ENCODE measurements at places on chromosomes 1 and 21.

GRCh38 chr1:110133436-110133835 lies 16.9 kb upstream of the SLC6A17 start:
- no peak for DNase-seq

DNA sequence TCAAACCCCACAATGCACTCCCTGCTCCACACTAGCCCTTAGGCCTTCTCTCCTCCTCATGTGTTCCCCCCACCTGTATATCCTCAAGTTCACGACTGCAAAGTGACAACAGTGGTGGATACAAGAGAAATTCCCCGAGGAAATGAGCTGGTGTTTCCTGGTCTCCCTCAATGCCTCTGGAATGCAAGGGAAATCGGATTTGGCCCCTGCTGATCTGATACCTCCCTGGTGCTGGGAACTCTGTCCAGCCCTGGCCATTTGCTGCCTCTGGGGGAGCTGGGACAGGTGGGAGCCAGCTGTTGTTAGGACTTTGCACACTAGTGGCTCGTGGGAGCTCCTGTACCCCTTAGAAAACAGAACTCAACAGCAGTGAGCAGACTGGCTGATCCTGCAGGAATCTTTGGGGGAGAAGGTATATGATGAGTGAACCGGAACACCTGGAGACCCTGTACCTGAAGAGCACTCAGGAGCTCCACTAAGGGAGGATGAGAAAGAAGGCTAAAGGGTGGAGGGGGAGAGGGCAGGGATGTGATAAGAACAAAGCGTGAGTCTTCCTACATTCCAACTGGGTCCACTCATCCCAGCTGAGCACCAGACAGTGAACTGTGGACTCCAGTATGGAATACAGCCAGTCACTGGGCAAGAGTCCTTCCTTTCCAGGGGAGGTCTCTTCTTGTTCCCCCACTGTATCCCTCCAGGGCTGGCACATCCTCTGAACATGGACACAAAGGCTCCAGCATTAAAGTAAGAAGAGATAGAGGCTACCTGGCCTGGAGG lies 69.3 kb downstream of the PLXNA2 start:
- no peak for DNase-seq

GRCh38 chr1:191963781-191964455 lies 194.3 kb upstream of the RGS18 start:
- DNase-seq, result no peak

- no peak for DNase-seq
These were observed 15.5 kb upstream of the MAP3K7CL start for GRCh38 chr21:29114765-29115500.

- DNase-seq, result no peak
These were observed 6.0 kb upstream of the SIM2 start for GRCh38 chr21:36692835-36693488.

- DNase-seq, result no peak
These were observed 185.3 kb downstream of the CDC7 start for GRCh38 chr1:91685994-91686393.

DNA sequence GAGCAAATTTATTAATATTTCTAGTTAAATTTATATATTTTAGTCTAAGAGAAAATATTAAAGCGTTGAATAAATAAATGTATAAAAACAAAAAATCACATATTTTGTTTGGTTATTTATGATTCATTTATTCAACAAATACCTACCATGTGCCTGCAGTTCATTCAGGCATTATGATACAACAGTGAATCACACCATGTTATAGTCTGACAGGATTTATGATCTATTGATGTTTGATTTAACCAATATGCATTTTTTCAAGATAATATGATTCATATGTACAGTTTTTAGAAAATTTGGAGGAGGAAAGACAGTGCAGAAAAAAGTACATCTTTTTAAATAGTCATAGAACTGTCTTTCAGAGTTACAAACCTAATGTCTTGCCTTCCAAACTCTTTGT lies 7.4 kb upstream of the TRIM58 start:
- DNase-seq, result no peak

DNA sequence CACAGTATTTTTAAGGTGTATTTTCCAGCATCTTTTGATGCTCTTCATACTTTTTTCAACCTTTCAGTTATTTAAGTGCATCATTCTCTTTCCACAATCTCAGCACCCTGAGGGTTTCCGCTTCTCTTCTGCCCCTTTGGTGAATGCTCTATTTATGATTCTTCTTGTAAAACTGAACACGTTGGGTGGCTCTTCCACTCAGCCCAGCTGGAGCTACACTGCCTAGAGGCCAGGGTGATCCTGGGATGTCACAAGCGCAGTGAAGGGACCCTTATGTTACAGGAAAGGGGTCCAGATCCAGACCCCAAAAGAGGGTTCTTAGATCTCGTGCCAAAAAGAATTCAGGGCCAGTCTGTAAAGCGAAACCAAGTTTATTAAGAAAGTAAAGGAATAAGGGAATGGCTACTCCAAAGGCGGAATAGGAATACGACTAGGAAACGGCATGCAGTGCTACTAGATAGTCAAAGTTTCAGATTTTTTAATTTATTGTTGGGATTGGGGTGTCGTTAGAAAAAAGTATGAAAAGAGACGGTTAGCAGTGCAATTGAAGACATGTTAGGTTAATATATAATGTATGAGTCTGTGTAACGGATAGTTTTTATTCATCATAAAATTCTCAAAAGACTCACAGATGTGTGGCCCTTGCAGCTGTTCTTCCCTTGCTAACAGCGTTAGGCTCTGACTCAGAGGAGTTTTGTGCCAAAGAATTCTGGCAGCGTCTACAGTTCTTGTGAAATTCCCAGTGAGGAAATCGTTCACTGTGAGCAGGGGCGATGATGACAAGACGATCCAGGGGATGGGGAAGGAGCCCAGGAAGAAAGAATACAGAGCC lies 14.4 kb upstream of the ERVH48-1 start:
- no peak for DNase-seq

- peak; percentile 77 for DNase-seq
These were observed 102.5 kb upstream of the TARDBP start for GRCh38 chr1:10909697-10910680.

- no peak for DNase-seq
These were observed 1.4 kb downstream of the TRIM17 start for GRCh38 chr1:228415221-228415620.

- no peak for DNase-seq
These were observed 61.6 kb downstream of the S100B start for GRCh38 chr21:46543306-46543705.

GRCh38 chr1:22328331-22329147 lies 123.1 kb upstream of the ZBTB40 start:
- no peak for DNase-seq

DNA sequence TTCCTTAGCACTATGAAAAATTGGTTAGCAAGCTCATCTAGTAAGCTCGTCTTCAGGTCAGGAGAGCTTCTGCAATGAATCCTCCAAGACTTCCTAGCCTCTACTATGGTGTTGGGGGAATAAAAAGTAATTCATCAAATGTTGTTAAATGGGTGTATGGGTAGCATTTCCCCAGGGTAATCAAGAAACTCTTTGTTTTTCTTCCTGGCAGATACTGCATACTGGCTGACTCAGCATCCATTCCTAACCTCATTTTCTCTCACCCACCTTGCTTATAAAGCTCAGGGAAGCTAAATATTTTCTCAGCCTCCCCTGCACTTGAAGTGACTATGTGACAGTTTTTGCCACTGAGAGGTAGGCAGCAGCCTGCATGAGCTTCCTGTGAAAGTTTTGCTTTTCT lies 83.4 kb downstream of the MAB21L3 start:
- DNase-seq, result no peak

- peak; percentile 86 for DNase-seq
These were observed 14.0 kb upstream of the THEMIS2 start for GRCh38 chr1:27858072-27858948.

DNA sequence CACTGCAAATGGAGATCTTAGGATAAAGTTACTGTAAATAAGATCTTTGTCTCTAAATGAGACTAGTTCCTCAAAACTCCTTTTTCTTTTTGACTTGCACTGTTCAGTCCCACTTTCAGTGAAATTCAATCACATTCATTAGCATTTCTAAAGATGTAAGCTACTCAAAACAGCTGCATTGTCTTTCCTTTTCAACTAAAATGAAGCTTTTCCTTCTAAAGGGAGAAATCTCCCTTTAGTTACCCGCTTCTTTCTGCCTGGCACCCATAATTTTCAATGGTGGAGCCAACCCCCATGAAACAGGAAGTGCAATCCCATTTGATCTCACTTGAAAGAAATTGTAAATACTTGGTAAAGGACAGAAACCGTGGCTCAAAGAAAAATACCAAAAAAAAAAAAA lies 387.4 kb upstream of the PKN2 start:
- DNase-seq, result no peak

DNA sequence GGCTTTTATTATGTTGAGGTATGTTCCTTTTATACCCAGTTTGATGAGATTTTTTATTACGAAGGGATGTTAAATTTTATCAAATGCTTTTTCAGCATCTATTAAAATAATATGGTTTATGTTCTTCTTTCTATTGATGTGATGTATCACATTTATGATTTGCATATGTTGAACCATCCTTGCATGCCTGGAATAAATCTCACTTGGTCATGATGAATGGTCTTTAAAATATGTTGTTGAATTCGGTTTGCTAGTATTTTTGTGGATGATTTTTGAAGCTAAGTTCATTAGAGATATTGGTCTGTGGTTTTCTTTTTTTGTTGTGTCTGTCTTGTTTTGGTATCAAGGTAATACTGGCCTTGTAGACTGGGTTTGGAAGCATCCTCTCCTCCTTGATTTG lies 14.1 kb downstream of the GPR88 start:
- DNase-seq, result no peak

- DNase-seq, result no peak
These were observed 95.7 kb downstream of the DYRK1A start for GRCh38 chr21:37462087-37462861.

DNA sequence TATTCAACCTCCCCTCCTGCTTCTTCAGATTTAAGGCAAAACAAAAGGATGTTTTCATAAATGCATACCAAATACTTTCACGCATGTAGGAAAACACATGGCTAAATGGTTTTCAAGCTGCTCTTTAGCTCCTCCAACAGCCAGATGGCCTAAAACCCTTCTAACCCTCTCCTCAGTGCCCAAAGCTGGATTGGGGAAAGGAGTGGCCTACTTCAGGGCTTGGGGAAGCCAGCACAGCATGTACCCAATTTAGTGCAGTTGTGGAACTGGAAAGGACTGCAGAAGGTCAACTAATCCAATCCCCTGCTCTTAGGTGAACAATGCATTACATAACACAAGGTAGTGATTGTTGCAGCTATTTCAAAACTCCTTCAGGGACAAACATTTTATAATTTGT lies 9.3 kb downstream of the F5 start:
- DNase-seq, result no peak

- DNase-seq, result no peak
These were observed 155.1 kb upstream of the GORAB start for GRCh38 chr1:170376801-170377385.

Data from activated CD4-positive, alpha-beta T cell treated with anti-CD3 and anti-CD28 coated beads, Interleukin-2, amount 50 U/mL, for 1 hour (primary cell).